ENCODE measurements at places on chromosomes 4 and X. TPM values are rescaled to one million over a fixed set of nuclear protein-coding genes. Genes with fewer than 3 reads are reported as not detected.

Gene APOOL
- 14.5 TPM for total RNA-seq

Gene WWC2
- total RNA-seq, result 28.0 TPM

Gene IQSEC2
- 13.6 TPM for total RNA-seq

Gene LDOC1
- total RNA-seq, result 13.9 TPM

Gene IGFBP7
- 351 TPM for total RNA-seq

Gene TLR6
- 2.9 TPM for total RNA-seq

Gene UGT2B11
- total RNA-seq, result not detected

Gene BMP15
- not detected for total RNA-seq

Gene PAGE4
- not detected for total RNA-seq

Gene PDGFRA
- total RNA-seq, result 150 TPM

Gene SERTM2
- total RNA-seq, result 0.83 TPM

Gene FAM9B
- not detected for total RNA-seq

Gene ENPEP
- total RNA-seq, result 5.0 TPM

Gene LINC00632
- total RNA-seq, result 60.2 TPM

Gene TMPRSS11F
- not detected for total RNA-seq

Gene FRG1
- total RNA-seq, result 45.4 TPM

Gene RTL3
- not detected for total RNA-seq

Gene NUDT6
- total RNA-seq, result 12.5 TPM

Gene XAGE1A
- not detected for total RNA-seq

Gene ATP1B4
- total RNA-seq, result 0.11 TPM

Gene FMR1NB
- not detected for total RNA-seq

Gene SYP
- 83.5 TPM for total RNA-seq

Gene H2BW2
- not detected for total RNA-seq
